ENCODE measurements at places on chromosomes 13 and 19.

GRCh38 chr19:51794885-51795490 lies at the start of gene FPR3:
Gene FPR3, plus strand, starts transcription at chr19:51795157. Its CDS starts 28,592 bp downstream, at chr19:51823749.
- no peak for DNase-seq

GRCh38 chr19:1351381-1351851 lies 32.3 kb upstream of the NDUFS7 start:
- no peak for DNase-seq

GRCh38 chr19:49071860-49072547 lies 495 bp downstream of the KCNA7 start:
- peak; percentile 27 for DNase-seq

GRCh38 chr13:104327211-104327610 lies 1261.0 kb upstream of the SLC10A2 start:
- no peak for DNase-seq

DNA sequence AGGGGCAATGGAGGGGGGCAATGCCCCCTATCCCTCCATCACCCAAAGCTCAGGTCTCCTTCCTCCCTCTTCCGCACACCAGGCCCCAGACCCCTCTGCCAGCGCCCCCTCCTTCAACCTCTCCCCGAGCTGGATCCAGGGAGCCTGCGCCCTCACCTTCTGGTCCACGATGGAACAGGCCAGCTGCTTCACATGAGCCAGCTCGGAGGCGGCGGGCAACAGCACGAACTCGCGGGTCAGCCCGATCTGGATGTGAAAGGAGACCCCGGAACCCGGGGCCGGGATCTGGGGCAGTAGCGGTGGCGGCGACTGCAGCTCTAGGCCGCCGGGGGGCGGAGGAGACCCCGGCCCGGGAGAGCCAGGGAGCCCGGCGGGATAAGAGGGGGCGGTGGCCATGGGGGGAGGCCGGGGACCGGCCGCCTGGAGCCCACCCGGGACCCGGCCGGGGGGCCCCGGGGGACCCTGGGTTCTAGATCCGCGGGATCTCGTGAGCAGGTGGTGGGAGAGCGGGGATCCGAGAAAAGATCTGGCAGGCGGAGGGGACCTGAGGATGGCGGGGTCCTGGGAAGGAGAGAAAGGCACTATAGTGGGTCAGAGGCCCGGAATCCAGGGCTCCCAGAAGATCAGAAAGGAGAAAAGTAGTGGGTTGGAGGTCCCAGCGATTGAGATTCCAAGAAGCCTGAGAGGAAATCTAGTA lies 791 bp downstream of the PRKD2 start:
- no peak for DNase-seq
